ENCODE measurements at places on chromosomes 12 and 14.

DNA sequence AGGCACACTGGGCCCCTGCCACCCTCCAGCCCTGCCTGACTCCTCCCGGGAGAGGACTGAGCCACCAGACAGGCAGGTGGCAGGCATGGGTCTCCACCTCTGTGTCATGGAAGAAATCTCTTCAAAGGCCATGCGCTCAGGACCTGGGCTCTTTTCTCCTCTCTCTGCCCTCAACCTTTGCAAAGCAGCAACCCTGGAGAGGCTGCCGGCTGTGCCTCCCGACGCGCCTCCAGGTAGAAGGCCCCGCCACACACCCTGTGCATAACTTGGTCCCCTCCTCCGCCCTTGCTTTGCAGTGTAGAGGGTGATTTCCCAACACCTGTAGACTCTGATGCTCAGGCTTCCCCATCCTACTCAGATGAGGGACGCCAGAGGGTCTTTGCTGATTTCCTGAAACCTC is 28.2 kb upstream of the TMEM179 start:
- no peak for DNase-seq

DNA sequence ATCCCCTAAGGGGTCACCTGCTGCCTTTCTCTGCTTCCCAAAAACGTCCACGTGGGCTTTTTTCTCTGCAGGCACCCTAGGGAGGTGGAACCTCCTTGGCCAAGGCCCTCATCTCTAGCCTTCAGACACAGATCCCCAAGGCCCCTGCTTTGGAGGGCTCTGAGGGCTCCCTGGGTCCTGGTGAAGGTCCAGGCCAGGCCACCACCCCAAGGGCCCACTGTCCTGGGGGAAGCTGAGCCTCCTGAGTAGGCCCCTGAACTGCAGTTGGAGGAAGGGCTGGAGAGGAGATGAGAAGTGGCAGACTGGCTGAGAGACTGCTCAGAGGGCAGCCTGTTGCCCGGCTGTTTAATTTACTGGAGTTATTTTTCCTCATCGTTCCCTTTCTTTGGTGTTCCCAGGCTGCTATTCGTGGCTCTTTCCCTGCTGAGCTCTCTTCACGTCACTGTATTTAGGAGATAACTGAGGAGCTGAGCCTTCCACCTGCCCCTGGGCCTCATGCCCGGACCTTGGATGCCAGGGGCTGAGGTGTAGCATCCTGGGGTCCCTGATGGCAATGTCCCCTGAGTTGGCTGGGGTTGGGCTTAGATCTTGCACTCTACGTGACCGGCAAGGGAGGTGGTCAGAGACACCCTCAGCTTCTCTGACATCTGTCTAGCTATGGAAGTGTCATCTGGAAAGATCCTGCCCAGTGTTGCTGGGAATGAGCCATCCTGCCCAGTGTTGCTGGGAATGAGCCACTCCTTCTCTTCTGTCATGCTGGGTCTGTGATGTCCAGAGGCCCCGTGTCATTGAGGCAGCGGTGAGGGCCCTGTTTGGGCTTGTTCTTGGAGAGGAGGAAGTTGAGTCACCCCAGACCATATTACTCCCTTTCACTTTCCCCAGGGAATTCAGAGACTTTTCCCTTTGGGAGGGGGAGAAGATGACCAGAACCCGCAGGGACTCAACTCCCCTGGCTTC is 139.8 kb downstream of the TSPAN9 start:
- no peak for DNase-seq

GRCh38 chr14:39432619-39433451 is 602 bp upstream of the FBXO33 start:
- DNase-seq, result peak; percentile 68

GRCh38 chr12:116718655-116719454 is 19.0 kb downstream of the SPRING1 start:
- no peak for DNase-seq

DNA sequence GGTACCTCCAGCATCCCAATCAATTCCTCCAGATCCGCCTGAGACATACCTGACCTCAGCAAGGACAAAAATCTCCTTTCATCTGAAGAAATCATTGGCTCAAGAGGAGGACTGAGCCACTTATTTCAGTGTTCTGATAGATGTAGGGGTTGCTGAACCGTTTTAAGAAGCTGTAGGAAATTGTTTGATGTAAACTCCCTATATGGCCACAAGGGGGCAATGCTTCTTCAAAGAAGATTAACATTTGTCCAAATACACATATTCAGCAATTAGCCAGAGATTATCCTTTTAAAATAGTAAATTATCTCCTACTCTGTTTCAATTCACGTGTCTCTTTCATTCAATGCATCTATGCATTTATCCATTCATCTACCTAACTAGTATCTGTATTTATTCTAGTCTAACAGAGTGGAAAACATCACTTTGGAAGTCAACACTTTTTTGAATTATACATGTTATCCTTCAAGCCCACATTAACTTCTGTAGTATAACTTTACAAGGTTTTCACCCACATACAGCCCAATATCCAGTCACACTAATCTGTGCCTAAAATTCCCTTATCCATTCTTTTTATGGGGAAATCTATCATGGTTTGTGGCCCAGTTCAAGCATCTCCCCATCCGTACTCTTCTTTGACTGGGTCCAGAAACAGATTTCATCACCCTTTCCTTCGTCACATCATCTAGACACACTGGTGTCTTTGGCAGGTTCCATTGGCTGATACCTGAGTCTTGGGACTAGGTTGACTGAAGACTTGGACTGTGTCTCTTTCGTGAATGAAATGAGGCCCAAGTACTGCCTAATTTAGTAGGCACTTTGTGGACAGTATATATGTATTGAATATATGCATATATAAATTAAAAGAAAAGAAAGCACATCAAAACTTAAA is 411.0 kb upstream of the OR4E1 start:
- no peak for DNase-seq

- DNase-seq, result no peak
These were observed 71.9 kb downstream of the RESF1 start for GRCh38 chr12:32031109-32031508.

GRCh38 chr12:32261638-32262037 is 137.7 kb upstream of the FGD4 start:
- DNase-seq, result no peak

GRCh38 chr12:92229381-92229780 is 83.7 kb upstream of the BTG1 start:
- no peak for DNase-seq

DNA sequence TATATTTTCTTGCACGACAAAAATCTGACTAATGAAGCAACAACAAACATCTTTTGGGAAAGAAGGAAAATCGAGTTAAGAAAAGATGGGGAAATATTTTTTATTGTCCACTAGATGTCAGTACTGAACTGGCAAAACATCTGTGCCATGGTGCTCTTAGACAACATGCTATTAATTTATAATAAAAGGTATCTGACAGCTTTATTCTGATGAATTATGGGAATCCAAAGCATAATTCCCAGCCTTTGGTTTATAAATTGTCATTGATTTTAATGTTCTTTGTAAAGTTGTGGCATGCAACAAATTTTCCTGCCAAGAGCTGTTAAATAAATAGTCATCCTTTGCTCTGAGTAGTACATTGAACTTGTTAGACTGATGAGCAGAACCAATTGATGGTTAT is 231.2 kb downstream of the ETNK1 start:
- no peak for DNase-seq

DNA sequence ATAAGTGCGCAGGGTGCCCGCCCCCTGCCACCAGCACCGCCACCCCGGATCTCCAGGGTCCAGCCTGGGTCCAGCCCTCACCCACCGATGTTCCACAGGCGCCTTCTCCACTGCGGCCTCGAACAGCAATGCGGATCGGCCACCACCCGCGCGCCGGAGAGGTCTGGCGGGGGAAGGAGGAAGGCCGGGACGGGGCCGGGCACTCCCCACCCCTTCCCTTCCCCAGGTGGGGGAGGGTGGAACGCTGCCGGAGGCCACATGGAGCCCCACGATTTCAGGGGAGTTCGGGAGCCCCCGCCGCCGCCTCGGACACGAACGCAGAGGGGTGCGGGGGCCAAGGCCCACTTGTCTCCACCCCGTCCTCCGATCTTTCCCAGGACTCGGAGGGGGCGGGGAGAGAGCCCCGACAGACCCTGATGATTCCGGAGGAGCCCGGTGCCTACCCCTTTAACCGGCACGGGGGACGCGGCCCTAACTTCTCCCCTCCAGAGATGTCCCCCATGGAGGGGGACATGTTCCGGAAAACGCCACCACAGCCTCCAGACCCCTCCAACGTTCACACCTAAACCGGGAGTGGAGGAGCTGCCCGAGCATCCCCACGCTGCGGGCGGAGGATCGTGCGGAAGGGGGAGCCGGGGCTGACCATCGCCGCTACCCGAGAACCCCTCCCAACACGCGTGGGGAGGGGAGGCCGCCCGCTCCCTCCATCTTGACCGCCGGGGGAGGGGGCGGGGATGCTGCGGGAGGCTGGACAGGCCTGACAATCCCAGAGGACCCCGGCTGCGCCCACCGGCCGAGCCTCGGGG is 1.1 kb downstream of the ATXN2 start:
- no peak for DNase-seq

DNA sequence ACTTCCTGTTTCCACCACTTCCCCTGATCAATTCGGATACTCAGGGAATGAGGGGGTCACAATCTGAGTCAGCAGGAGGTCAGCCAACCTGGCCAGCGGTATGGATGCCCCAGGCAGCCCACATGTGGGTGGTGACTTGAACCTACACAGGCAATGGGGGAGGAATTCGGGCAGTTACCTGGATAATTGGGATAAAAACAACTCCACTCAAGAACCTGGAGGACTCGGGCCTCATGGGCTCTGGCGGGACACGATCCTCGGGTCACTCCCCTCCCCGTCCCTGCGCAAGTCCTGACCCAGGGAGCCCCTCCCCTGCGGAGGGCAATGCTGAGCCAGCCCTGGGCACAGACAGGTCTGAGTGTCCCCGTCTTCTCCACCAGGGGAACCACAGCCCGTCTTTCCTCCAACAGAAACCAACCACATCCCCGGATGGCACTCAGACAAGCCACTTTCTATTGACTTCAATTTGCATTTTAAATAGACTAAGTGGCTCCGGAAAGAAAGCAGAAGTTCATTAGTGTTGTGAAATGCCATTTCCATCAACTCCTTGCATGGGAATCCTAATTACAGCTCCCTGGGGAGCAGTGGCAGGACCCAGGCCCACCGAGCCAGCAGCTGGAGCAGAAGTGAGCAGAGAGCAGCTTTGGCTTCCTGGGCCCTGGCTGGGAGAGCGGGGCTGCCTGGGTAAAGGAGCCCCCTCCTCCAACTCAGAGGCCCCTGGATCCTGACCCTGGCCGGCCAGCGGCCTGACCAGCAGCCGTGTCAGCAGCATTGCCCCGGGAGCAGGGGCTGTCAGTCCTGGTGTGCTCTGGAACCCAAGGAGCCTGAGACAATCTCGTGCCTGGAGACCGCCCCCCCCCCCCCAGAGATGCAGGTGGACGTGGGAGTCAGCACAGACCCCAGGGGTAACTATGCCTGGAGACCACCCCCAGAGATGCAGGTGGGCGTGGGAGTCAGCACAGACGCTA is 374.1 kb downstream of the ADGRD1 start:
- no peak for DNase-seq

GRCh38 chr14:104647467-104648043 is 41.9 kb upstream of the INF2 start:
- no peak for DNase-seq

GRCh38 chr14:72519543-72519942 is 374.4 kb downstream of the DPF3 start:
- DNase-seq, result no peak

DNA sequence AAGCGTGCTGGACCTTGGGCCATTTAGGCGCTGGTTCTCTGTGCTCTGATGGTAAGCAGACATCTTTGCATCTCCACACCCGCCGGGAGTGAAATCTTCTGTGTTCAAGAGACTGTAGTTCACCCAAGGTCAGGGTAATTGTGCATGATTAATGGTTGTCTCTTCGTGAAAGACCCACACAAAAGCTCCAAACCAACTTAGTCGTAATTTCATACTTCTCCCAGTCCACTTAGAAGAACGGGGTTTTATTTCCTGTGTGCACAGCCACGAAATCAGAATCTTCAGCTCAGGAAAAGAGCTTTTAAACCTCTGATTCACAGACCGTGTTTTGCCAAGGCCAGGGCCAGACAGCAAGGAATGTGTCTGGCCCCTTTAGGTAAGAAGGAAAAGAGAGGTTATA is 640.9 kb downstream of the MED13L start:
- DNase-seq, result no peak

- DNase-seq, result no peak
These were observed 496.8 kb downstream of the EGLN3 start for GRCh38 chr14:33454022-33454595.

GRCh38 chr12:110597885-110598284 is 14.8 kb upstream of the PPTC7 start:
- DNase-seq, result no peak

DNA sequence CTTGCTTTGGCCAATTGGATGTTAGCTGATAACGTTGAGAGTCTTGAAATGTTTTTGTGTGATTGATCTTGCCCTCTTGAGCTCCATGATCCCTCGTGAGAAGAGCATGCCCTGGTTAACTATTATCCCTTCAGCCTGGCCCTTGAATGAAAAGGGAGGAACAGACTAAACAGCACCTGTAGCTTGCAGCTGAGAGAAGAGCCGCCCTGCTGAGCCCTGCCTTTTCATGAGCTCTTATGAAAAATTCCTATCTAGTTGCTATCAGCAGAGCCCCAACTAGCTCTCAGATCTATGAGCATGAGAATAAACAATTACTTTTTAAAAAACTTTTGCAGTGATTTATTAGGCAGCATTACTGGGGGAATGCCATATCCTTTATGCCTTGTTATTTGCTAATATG is 36.0 kb upstream of the RPH3A start:
- no peak for DNase-seq

- DNase-seq, result no peak
These were observed 1.0 kb downstream of the INSM2 start for GRCh38 chr14:35534873-35535482.

GRCh38 chr12:115129727-115130126 is 445.8 kb upstream of the TBX3 start:
- DNase-seq, result no peak

GRCh38 chr12:45725631-45726602 is 3.6 kb upstream of the ARID2 start:
- DNase-seq, result no peak

- no peak for DNase-seq
These were observed 53.7 kb upstream of the INSM2 start for GRCh38 chr14:35480119-35480769.

Measured in cerebellar nuclear complex (tissue), 1 donor.